ENCODE measurements at places on chromosomes 12 and 14.

- no peak for DNase-seq
Measured at GRCh38 chr14:81582420-81582819, 48.8 kb upstream of the SEL1L start.

GRCh38 chr14:55913324-55914025, 204.7 kb upstream of the PELI2 start:
- no peak for DNase-seq

GRCh38 chr14:69858801-69859200, 20.4 kb upstream of the SMOC1 start:
- DNase-seq = no peak

DNA sequence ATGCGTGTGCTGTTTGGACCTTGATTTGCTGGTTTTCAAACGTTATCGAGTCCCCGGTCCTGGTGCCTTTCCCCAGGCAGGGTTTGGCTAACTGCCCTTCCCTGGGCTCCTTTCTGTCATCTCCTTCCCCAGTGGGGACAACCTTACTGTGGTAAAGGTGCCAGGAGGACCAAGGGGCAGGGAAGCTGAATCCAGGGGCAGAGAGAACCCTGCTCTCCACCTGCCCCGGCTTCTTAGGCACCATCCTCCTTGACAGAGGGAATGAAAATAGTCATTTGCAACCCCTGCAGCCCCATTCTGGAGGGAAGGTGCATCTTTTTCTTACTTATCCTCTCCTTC, 5.0 kb downstream of the CEBPE start:
- no peak for DNase-seq

DNA sequence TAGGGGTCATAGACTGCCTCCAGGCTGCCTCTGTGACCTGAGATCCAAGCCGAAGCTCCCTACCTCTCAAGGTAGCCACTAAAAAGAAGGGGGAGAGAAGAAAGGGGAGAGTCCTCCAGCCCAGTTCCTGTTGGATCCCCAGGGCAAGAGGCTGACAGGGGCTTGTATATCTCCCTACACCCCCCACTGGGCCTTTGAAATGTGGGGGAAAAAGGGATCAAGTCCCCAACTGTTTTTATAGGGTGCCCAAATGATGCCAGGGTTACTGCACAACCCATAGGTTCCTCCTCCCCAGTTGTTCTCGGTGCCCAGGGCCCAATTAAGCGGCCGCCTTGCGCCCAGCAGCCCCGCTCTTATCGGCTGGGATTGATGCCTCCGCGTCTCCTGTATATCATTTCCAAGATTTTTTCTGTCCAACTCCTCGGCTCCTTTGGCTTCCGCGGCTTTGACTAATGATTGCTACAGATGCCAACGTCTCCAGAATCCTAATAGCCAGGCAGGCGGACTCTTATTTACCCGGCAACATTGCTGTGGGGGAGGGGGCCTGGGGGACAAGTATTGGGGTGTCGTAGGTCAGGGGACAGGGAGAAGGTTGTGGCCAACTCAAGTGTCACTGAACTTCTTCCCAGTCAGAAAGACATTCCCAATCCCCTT, 7.6 kb upstream of the HOXC4 start:
- DNase-seq = no peak

DNA sequence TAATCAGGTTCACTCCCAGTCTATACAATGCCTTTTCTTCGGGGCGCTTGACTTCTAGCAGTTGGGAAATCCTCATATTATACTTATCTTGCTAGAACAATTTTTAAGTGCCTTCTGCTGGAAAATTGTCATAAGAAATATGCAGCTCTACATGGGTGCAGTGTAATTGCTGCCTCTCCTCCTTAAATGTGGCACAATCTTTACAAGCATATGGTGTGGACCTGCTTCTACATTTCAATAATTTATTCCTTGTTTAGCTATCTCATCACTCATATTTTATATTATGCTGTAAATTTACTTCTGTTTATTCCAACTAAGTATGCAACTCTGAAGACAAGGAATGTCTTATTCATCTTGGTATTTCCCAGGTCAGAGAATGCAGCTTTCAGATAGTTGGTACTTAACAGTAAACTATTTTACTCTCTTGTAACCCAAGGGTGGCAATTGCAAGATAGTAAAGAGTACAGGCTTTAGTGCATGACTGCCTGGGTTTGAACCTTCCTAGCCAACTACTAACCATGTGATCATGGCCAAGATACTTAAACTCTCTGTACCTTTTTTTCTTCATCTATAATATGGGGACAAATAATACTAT, 43.6 kb upstream of the GAS2L3 start:
- no peak for DNase-seq

DNA sequence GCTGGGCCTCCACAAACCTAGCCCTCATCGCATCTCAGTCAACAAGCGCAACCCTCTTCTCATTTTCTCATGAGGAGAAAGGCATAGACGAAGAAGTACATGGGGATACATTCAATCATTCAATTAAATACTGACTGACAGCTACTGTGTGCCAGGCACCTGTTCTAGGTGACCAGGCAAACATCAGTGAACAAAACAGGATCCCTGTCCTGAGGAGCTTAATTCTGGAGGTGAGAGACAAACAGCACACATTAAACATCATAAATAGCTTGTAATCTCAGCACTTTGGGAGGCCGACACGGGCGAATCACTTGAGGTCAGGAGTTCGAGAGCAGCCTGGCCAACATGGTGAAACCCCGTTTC, 362 bp upstream of the ACYP1 start:
- no peak for DNase-seq

- DNase-seq = no peak
Measured at GRCh38 chr14:31230573-31230958, 23.0 kb upstream of the HECTD1 start.

DNA sequence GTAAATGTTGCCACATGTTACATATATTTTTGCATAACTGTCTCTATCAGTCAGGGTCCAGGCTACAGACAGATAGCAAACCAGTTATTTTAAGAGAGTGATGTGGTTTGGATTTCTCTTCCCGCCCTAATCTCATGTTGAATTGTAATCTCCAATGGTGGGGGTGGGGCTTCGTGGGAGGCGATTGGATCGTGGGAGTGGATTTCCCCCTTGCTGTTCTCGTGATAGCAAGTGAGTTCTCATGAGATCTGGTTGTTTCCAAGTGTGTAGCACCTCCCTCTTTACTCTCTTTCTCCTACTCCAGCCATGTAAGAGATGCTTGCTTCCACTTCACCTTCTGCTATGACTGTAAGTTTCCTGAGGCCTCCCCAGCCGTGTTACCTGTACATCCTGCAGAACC, 704.2 kb upstream of the TBX3 start:
- DNase-seq = no peak

DNA sequence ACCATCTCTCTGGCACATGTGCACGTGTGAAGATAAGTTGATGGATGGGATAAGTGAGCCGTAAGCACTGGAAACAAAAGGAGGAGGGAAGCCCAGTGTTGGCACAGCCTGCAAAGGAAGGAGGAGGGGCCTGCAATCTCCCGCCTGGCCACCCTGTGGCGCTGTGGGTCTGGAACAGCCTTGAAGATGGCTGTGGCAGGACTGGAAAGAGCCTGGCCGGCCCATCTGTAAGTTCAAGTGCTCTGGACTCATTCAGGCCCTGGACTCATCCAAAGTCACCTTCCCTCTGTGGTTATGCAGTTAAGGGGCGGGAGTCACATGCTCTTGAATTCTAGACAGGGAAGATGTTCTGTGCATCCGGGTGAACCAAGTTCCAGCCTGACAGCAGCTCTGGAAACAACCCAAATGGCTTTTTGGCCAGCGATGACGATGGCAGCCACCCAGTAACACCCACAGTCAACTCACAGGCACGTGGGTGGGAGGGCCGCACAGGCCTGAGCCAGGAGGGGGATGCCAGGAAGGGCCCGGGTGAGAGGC, 50.4 kb downstream of the CHGA start:
- DNase-seq = peak; percentile 15

DNA sequence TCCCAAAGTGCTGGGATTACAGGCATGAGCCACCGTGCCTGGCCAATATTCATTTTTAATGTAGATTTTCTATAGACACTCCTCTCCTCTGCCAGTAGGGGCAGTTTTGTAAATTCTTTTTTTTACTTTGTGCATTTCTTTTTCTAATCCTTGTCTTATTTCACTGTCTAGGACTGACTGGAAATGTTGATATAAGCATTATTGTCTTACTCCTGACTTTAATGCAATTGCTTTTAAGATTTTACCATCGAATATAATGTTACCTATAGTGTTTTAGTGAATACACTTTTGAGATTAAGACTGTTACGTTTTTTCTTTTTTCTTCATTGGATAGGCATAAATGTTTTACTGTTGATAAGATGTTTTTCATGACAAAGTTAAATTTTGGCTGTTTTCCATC, 35.4 kb upstream of the EMP1 start:
- no peak for DNase-seq

- DNase-seq = no peak
Measured at GRCh38 chr12:112285600-112286401, 96.4 kb downstream of the HECTD4 start.

GRCh38 chr12:19105463-19105862, 24.1 kb upstream of the PLEKHA5 start:
- peak; percentile 30 for DNase-seq

DNA sequence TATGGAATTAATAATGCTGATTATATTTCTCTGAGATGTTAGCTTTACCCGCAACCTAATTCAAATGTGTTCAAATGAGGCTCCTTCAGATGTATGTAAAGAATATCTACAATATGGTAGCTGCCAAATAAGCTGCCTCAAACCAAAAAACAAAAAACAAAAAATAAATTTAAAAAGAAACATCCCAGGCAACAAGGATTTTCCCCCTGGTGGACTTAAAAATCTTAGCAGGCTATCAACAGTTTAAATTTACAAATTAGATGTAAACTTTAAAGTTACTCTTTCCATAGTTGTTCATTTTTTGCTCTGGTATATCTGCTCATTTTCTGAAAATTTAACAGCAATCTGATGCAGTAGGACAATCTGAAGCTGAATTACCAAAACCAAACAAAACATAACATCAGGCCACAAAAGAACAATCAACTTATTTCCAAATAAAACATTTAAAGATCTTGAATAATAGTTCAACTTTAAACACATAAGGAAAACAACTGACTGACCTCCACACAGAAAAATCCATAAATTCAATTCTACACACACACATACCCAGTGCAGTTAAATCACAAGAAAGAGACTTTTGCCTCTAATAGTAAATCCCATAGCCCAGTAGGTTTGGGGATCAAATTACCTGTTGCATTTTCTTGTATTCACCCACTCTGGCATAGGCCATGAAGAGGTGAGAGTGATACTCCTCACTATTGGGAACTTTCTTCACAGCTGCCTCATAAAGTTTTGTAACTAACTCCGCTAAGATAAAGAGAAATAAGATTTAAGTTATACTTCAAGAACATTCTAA, 21.3 kb downstream of the NAA25 start:
- no peak for DNase-seq

DNA sequence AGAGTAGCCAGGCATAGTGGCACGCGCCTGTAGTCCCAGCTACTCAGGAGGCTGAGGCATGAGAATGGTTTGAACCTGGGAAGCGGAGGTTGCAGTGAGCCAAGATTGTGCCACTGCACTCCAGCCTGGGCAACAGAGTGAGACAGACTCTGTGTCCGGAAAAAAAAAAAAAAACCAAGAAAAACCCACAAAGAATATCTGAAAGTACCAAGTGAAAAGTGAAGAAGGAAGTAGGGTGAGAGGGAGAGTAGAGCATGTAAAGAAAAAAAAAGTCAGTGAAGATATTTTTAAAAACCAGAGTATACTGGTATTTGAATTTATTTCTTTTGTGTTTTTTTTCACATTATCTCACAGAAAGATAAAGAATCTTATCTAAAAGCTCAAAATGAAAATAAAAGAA, 43.3 kb upstream of the ISM2 start:
- no peak for DNase-seq

GRCh38 chr12:10132850-10133370, 2.9 kb upstream of the CLEC7A start:
- DNase-seq = no peak

DNA sequence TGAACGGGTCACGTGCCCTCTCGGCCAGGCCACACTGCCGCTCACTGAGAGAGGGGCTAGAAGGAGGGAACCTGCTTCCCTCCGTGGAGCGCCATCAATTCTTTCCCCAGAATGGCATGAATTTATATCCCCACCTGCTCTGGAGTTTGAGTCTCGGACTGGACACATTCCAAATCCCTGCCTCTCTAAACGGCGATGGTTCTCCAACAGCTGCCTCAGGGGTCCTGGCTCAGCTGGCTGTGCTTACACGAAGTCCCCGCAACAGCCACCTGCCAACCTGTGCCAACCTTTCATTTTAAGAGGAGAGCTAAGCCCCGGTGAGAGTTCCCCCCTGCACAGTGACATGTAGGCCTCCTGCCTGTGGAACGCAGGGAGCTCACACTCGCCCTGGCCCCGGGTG, 73.2 kb downstream of the RIMBP2 start:
- DNase-seq = no peak

GRCh38 chr12:105876396-105876927, 262.3 kb downstream of the NUAK1 start:
- no peak for DNase-seq

GRCh38 chr14:60195179-60195810, 30.1 kb upstream of the DHRS7 start:
- DNase-seq = no peak

DNA sequence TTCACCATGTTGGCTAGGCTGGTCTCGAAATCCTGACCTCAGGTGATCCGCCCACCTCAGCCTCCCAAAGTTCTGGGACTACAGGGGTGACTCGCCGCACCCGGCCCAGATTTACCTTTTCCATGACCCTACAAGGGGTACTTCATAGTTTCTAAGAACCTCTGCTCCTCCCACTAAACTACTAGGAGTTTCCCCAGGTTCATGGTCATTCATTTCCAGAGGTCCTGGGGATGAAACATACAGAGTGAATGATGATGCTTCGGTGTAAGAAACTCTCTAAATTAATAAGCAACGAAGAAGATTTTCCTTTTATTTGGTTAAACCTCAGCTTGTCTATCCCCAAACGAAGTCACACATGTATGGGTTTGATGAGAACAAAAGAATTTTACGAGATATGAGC, 56.9 kb downstream of the AMN start:
- DNase-seq = no peak

- no peak for DNase-seq
Measured at GRCh38 chr14:51439896-51440295, 199.8 kb downstream of the TMX1 start.

GRCh38 chr12:97288531-97288930, 174.1 kb upstream of the RMST start:
- DNase-seq = no peak

DNA sequence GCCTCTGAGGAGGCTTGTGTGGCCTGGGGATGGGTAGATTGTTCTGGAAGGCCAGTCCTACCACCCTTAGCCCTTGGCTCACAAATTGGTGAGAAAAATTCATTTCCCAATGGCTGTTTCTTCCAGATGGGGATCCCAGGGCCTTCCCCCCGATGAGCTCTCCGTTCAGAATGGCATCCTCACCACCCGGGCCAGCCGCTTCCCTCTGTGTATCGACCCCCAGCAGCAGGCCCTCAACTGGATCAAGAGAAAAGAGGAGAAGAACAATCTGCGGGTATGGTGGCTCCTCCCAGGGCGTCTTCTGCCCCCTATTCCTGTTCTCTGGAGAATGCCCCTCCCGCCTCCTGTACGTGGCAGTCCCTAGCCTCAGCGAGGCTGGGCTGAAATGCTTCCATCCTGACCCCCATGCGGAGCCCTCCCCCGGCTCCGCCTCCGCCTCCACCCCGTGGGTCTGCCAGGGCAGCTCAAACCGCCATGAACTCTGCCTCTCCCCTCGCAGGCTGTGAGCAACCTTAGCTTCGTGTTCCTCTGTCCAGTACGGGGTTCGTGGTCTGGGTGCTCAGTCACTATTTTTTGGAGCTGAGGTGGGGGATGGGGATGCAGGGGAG, 57.8 kb downstream of the CCDC92 start:
- no peak for DNase-seq
